Globus pallidus (tissue), 1 donor: ENCODE measurements at places on chromosomes 3 and 15.

DNA sequence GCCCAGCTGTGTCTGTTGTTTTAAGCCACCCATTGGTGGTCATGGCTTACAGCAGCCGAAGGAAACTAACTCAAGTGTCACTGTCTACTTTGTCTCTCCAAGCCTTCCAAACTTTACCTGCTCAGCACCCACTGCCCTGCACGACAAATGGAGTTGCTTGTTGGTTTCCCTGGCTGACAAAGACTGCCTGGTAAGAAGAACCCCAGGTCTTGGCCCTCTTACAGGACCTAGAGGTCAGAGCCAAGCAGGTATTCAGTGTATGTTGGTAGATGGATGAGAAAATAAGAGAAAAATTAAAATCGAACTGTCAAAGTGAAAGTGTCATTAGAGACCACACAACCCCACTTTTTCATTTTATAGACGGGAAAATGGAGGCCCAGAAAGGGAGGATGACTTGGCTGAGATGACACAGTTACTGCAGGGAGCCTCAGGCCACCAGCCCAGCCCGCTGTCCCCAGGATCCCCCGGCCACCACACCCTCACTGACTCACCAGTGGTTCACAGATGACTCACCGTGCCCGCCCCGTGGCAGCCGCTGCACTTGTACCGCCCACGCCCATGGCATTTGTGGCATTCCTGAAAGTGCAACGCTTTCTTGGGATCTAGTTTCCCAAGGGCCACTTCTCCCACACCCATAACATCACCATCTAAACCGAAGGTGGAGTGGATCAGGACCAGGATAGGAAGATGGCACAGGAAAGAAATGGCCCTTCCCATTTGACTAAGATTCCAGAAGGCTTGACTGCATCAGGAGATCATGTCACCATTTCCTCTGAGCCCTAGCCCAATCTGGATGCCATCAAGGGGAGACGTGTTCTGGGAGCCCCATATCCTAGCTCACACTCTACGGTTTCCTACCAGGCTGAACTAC is 15.2 kb downstream of the SSUH2 start:
- no peak for DNase-seq

DNA sequence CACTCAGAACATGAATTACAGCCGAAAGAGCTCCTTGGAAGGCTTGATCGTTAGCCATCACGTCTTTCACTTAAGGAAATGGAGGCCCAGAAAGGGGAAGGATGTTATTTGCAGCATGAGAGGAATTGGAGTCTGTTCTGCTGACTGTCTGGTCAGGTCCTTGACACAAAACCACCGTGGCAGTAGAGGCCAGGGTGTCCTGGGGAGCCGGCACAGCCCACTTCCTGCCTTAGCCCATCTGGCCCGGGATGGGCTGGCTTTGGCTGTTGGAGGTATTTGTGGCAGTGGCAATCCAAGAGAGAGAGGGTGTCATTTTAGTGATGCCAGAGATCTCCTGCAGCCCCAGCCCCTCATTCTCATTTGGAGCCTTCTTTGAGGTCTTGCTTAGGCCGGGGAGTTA is 37.4 kb downstream of the ST6GAL1 start:
- peak; percentile 59 for DNase-seq

- no peak for DNase-seq
These were observed 502.5 kb upstream of the NAALADL2 start for GRCh38 chr3:174356596-174356995.

DNA sequence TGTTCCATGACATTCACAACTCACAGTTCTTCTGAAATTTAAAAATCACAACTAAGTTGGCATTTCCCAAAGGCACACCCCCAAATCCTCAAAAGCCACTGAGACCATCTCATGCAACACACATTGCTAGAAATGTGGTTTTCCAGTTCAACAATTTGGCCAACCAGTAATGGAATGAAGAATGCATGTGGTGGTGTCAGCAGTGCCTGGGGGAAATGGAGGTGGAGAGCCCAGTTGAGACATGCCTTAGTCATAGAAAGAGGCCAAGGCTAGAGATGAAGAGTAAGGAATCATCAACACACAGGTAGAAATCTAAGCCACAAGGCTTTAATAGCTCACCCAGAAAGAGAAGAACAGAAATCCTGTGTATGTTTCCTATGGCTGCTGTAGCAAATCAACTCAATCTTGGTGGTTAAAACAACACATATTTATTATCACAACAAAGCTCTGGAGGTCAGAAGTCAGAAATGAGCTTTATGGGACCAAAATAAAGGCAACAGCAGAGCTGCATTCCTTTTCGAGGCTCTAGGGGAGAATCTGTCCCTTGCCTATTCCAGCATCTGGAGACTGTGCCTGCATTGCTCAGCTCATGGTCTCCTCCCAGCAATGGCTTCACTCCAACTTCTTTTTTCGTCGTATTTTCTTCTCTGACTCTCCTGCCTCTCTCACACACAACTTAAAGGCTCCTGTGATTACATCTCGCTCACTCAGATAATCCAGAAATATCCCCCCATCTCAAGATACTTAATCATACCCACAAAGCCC is 54.0 kb downstream of the SNTN start:
- no peak for DNase-seq

GRCh38 chr3:133380481-133381225 is 19.2 kb upstream of the BFSP2 start:
- DNase-seq = no peak

GRCh38 chr3:99313485-99313884 is 324.9 kb upstream of the COL8A1 start:
- no peak for DNase-seq

- no peak for DNase-seq
These were observed 36.7 kb downstream of the TM2D3 start for GRCh38 chr15:101615414-101615985.

- DNase-seq = no peak
These were observed 36.1 kb downstream of the PTH1R start for GRCh38 chr3:46913644-46914043.

- no peak for DNase-seq
These were observed 209.5 kb downstream of the DTWD1 start for GRCh38 chr15:49830391-49830790.

- DNase-seq = no peak
These were observed 345.6 kb downstream of the MCTP2 start for GRCh38 chr15:94576889-94577533.

- no peak for DNase-seq
These were observed 32.4 kb downstream of the EDC3 start for GRCh38 chr15:74663303-74664027.

DNA sequence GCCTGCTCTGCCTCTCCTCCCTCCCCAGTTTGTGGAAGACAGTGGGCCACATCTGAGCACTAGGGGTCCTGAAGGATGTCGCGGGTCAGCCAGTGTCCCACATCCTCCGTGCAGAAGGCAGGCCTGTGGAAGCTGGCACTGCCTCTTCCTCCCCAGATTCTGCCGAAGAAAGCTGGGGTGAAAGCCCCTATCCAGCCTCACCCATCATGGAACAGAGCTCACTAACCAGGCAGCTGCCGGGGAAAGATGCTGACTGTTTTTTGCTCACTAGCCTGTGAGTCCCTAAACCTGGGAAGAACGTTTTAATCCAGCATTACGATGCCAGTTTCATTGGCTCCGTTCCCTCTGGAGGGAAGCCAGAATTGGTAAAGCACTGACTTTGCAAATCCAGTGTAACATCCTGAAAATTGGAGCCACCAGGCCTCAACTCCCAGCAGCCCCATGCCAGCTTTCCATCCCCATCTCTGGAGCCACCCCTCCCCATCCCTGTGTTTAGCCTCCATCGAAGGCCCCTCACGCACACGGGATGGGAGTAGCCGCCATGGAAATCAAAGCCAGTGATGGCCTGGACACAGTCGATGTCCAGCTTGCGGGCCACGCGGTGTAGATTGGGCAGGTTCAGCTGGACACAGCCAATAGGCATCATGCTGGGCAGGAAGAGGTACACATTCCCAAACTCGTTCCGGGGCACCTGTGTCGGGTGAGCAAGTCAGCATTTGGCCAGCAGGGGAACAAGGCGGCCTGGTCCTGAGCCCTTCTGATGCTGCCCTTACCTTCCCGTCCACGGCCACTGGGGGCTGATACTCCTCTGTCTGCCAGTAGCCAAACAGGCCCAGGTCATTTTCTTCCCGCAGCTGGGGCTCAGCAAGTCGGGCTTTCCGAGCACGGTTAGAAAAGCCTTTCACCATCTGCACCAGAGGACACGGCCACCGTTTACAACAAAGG is 23.5 kb downstream of the TMEM43 start:
- no peak for DNase-seq

DNA sequence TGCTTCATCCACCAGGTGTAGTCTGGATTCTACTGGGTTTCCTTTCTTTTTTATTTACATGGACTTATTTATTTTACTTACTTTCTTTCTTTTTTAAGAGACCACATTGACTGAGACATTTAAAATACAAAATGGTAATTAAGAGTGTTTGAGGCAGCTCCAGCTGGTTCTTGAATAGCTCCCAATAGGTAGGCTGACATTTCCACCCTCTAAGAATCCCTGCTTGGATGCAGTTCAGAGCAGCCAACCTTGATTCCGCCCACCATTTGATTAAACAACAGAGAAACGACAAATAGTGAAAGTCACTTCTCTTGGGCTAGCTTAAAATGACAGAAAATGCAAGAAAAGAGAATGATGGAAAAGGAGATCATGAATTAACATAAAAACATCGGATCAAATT is 270.5 kb downstream of the TUSC7 start:
- no peak for DNase-seq

DNA sequence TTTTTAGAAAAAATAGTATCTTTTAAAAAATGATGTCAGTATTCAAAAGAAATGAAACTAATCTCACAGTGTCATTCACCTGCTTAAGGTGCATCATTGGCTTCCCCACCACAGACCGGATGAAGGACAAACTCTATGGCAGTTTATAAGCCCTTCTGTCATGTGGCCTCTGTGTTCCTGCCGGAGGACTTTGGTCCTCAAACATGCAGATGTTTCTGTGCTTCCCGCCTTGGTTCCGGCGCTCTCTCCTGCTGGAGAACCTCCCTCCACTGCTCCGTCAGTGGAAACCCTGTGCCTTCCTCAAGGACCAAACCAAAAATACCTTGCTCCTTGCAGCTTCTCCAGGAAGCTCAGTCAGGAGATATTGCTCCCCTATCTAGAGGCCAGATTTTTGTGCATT is 326.3 kb downstream of the UACA start:
- no peak for DNase-seq

- no peak for DNase-seq
These were observed 34.9 kb downstream of the PRKCD start for GRCh38 chr3:53195602-53196574.

- no peak for DNase-seq
These were observed 1.8 kb upstream of the YEATS2 start for GRCh38 chr3:183695569-183696364.

GRCh38 chr3:137468446-137468845 is 295.7 kb upstream of the SOX14 start:
- DNase-seq = no peak

- DNase-seq = no peak
These were observed 46.9 kb upstream of the DIPK2A start for GRCh38 chr3:143924522-143925285.

- no peak for DNase-seq
These were observed 127.6 kb downstream of the ARNT2 start for GRCh38 chr15:80531796-80532195.

DNA sequence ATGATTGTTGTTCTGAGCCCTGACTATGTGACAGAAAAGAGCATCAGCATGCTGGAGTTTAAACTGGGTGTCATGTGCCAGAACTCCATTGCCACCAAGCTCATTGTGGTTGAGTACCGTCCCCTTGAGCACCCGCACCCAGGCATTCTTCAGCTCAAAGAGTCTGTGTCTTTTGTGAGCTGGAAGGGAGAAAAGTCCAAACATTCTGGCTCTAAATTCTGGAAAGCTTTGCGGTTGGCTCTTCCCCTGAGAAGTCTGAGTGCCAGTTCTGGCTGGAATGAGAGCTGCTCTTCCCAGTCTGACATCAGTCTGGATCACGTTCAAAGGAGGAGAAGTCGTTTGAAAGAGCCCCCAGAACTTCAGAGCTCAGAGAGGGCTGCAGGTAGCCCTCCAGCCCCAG is 142.0 kb downstream of the IL1RAP start:
- no peak for DNase-seq

GRCh38 chr15:42034628-42035434 is 14.0 kb upstream of the PLA2G4E start:
- no peak for DNase-seq

DNA sequence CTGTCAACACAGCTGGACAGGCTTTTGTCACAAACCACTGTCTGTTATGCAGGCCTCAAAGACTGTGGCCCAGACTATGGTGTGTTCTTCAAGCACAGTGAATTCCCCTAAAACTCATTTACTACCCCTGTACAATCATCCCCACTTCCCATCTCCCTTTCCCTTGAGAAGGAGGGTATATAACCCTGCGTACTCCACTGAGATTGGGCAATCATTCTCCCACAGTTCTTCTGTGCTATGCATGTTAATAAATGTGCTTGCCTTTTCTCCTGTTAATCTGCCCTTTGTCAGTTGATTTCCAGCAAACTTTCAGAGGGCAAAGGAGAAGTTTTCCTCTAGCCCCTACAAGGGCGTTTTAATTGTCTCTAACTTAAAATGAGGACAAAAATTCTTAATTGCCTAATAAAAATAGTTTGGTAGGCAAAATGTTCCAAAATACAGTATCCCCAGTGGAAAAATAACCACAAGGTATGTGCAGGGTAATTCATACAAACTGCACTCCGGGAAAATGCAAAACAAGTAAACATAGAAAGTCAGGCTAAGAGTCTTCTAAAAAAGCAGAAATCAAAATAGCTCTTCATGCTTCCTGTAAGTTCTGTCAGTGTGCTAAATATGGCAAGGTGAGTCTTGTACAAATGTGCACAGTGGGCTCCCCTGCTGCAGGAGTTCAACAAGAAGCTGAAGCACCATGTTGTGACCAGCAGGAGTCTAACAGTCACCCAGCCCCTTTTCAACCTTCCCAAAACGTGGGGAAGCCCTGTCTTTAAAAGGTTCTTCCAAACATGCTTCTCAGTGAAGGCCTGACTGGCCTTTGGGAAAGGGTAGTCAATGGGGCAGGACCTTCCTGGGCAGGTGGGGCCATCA is 10.2 kb downstream of the ATP10A start:
- no peak for DNase-seq

- DNase-seq = no peak
These were observed 7.9 kb upstream of the CPNE4 start for GRCh38 chr3:132042681-132043080.

DNA sequence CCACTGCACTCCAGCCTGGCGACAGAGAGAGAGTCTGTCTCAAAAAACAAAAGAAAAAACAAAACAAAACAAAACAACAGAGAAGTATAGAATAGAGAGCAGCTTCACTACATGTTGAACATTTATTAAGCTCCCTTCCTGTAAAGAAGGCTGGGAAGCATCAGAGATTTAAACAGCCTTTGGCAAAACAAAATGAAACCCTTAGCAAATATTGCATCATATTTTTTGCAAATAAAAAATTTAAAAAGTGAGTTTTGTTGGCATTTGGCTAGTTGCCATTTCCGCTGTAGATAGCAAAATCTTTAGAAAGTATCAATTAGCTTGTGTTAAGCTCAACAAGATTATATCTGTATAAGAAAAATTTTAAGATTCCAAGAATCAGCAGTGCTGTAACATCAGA is 151.2 kb downstream of the SERPINI1 start:
- no peak for DNase-seq
